ENCODE measurements at places on chromosomes 16 and 17. TPM values are rescaled to one million over a fixed set of nuclear protein-coding genes. Genes with fewer than 3 reads are reported as not detected.

BRIP1 gene
- 0.54 TPM for total RNA-seq

DNA sequence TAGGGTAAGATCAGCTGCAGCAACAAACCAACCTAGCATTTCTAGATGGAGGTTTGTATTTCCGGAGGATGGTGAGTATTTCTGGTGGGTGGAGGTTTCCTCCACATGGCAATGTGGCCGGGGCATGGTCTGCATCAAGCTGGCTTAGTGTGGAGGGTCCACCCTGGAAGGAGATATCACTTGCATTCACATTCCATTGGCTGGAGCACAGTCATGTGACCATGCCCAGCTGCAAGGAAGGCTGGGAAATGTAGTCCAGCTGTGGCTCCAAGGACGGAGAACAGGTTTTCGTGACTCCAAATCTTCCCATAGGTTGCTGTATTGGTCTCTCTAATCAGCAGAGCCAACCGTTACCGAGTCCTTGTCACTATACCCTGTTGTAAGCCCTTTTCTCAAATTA lies 68.7 kb downstream of the RAI1 start:
- H3K27me3 ChIP-seq = no peaks in the 10 kb centered on the region
- no peak overlapping the region for H3K4me3 ChIP-seq
- H3K4me1 ChIP-seq = peaks cover 8% of the 10 kb centered on the region
- H3K36me3 ChIP-seq = no peaks in the 10 kb centered on the region

- peaks cover 7% of the 10 kb centered on the region for H3K4me1 ChIP-seq
- H3K36me3 ChIP-seq = peaks cover 3% of the 10 kb centered on the region
- peak overlapping the region; percentile 91 for H3K4me3 ChIP-seq
- DNase-seq = no peak
- no peaks in the 10 kb centered on the region for H3K27me3 ChIP-seq
Observed at GRCh38 chr16:4733747-4734062, 366 bp downstream of the ANKS3 start.

GRCh38 chr17:47871048-47871447 lies 20.1 kb upstream of the SP6 start:
- no peak overlapping the region for H3K4me3 ChIP-seq
- no peaks in the 10 kb centered on the region for H3K4me1 ChIP-seq
- no peak for DNase-seq
- no peak overlapping the region for H3K27ac ChIP-seq
- peaks cover 2% of the 10 kb centered on the region for H3K27me3 ChIP-seq
- no peaks in the 10 kb centered on the region for H3K36me3 ChIP-seq

- H3K4me1 ChIP-seq = peaks cover 8% of the 10 kb centered on the region
- peak; percentile 44 for DNase-seq
- H3K27me3 ChIP-seq = no peaks in the 10 kb centered on the region
- peak overlapping the region; percentile 74 for H3K4me3 ChIP-seq
Observed at GRCh38 chr16:67719778-67720144, 645 bp upstream of the GFOD2 start.

KCNJ18 gene
- total RNA-seq = not detected

OTOA gene
- total RNA-seq = 0.13 TPM

C17orf107 gene
- total RNA-seq = 4.4 TPM

GALR2 gene
- total RNA-seq = not detected

- DNase-seq = peak; percentile 87
- H3K27me3 ChIP-seq = no peaks in the 10 kb centered on the region
- H3K4me3 ChIP-seq = no peak overlapping the region
- no peaks in the 10 kb centered on the region for H3K4me1 ChIP-seq
- no peaks in the 10 kb centered on the region for H3K36me3 ChIP-seq
Observed at GRCh38 chr16:83402967-83403366, 404.8 kb upstream of the HSBP1 start.

DNA sequence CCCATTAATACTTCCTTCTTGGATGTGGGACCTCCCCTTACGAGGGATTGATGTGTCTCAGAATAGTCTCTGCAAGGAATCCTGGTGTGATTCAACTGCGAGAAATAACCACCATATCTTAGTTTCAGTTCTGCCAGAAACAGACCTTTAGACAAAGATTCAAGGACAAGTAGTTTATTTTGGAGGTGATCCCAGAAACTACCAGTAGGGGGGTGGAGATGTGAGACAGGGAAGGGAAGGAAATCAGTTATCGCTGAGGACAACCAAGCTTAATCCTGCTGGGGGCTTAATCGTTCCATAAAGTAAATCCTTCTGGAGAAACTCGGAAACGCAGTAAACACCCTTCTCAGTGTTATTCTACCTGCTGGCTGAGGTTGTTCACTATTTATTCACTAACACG lies 5.0 kb upstream of the SDR42E1 start:
- no peaks in the 10 kb centered on the region for H3K4me1 ChIP-seq
- no peak overlapping the region for H3K27ac ChIP-seq
- H3K27me3 ChIP-seq = no peaks in the 10 kb centered on the region
- DNase-seq = peak; percentile 50

- H3K27ac ChIP-seq = peak overlapping the region; percentile 10
- H3K4me1 ChIP-seq = peaks cover 13% of the 10 kb centered on the region
- peaks cover 7% of the 10 kb centered on the region for H3K27me3 ChIP-seq
- H3K36me3 ChIP-seq = no peaks in the 10 kb centered on the region
- peak overlapping the region; percentile 58 for H3K4me3 ChIP-seq
Observed at GRCh38 chr17:2854143-2855055, 58.2 kb downstream of the RAP1GAP2 start.

OR3A1 gene
- total RNA-seq = not detected

DNA sequence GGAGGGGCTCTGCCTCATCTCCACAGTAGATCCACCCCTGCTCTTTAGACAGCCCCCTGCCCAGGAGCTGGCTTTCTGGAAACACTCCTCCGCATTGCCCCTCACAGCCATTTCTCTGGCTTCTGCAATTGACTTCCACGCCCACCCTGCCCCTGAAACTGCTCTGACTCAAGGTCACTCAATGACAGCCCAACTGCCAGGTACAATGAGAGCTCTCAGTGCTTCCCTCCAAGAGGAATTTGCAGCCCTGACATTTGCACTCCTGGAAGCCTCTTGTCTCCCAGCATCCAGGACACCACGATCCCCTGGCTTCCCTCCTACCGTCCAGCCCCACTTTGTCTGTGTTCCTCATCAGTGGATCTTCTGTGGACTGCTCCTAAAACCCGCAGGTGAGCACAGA lies 421.5 kb downstream of the SOX9 start:
- H3K27ac ChIP-seq = no peak overlapping the region
- H3K36me3 ChIP-seq = no peaks in the 10 kb centered on the region
- DNase-seq = no peak
- no peak overlapping the region for H3K4me3 ChIP-seq
- peaks cover 2% of the 10 kb centered on the region for H3K4me1 ChIP-seq

CDC27 gene
- total RNA-seq = 78.2 TPM

DNA sequence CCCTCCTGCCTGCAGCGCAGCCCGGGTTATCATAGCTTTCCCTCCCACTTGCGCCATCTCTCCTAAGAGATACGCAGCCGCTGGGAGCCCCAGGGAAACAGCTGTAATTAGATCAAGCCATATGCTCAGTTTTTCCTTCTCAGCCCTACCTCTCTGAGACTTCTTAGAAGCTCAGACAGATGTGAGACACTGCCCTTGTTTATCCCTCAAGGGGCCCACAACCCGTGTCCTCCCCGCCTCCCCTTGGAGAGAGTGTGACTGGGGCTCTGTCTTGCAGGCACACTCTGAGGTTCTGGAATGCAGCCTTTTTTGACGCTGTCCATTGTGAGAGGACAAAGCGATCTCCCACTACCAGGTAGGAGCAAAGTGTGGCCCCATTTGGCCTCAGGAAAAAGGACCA lies 31.2 kb downstream of the CIBAR2 start:
- H3K4me1 ChIP-seq = no peaks in the 10 kb centered on the region
- H3K27ac ChIP-seq = no peak overlapping the region
- no peaks in the 10 kb centered on the region for H3K27me3 ChIP-seq
- no peak for DNase-seq

CLN3 gene
- total RNA-seq = 35.0 TPM

GRCh38 chr16:48413272-48413671 lies 28.1 kb upstream of the SIAH1 start:
- no peaks in the 10 kb centered on the region for H3K27me3 ChIP-seq
- H3K4me1 ChIP-seq = peaks cover 7% of the 10 kb centered on the region
- H3K36me3 ChIP-seq = no peaks in the 10 kb centered on the region

TP53TG3 gene
- total RNA-seq = not detected

TBC1D3G gene
- total RNA-seq = not detected

- no peak overlapping the region for H3K4me3 ChIP-seq
- no peaks in the 10 kb centered on the region for H3K27me3 ChIP-seq
- no peaks in the 10 kb centered on the region for H3K36me3 ChIP-seq
- DNase-seq = peak; percentile 51
- H3K4me1 ChIP-seq = peaks cover 11% of the 10 kb centered on the region
- H3K27ac ChIP-seq = no peak overlapping the region
Observed at GRCh38 chr16:11329071-11329491, 16.2 kb upstream of the RMI2 start.

DNA sequence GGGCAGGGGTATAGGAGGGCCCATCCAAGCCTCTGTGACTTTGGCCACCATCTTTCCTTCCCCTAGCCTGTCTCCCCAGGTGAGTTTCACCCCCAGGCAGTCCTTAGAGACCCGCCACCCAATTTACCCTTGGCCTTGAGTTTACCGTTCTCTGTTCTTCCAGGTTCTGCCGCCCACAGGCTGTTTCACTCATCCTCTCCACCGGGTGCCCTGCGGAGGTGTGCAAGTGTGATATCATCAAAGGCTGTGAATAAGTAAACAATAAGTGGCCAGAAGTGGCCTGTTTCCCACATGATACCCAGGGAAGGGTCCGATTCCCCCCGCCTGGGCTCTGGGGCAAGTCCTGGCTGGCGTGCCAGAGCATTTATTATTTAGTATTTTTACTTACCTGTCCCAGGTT lies 15.1 kb upstream of the TLCD3B start:
- no peaks in the 10 kb centered on the region for H3K27me3 ChIP-seq
- no peak overlapping the region for H3K4me3 ChIP-seq
- no peak overlapping the region for H3K27ac ChIP-seq
- DNase-seq = no peak
- H3K4me1 ChIP-seq = peaks cover 2% of the 10 kb centered on the region

DNA sequence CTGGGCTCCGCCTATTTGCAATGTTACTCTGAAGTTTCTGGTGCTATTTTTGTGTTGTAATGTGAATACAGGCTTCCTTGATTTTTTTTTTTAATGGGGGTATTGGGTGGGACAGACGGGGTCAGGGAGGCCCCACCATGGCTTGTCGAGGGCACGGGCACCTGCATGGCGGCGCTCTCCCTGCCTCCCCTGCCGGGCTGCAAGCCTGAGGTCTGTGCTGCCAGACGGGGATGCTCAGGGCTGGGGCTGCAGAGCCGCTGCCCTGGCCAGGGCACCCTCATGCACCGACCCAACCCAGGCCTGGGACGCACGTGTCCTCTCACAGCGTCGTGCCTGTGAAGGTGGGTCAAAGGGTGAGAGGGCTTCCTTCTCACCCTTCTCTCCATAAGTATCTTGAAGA lies 13.0 kb upstream of the ZFPM1 start:
- H3K36me3 ChIP-seq = no peaks in the 10 kb centered on the region
- no peak overlapping the region for H3K27ac ChIP-seq
- no peak overlapping the region for H3K4me3 ChIP-seq

EPN2 gene
- total RNA-seq = 45.4 TPM

DNA sequence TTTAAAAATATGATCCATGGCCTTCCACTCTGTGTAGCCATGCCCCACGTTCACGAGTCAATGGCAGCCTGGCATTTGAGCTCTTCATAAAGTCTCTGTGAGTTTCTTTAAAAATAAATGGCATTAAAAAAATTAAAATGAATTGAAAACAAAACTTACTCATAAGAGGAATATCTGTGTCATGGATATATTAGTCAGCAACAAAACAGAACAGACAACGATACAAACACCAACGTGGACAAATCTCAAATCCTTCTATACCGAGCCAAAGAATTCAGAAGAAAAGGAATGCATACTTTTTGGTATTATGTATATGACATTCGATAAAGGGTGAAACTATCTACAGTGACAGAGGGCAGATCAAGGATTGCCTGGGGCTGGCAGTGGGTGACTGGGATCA lies 8.2 kb upstream of the CMIP start:
- no peak overlapping the region for H3K27ac ChIP-seq
- H3K27me3 ChIP-seq = no peaks in the 10 kb centered on the region
- H3K4me3 ChIP-seq = no peak overlapping the region
- DNase-seq = no peak
- peaks cover 3% of the 10 kb centered on the region for H3K4me1 ChIP-seq

CENPX gene
- total RNA-seq = 36.9 TPM

MYH13 gene
- total RNA-seq = not detected

- no peaks in the 10 kb centered on the region for H3K4me1 ChIP-seq
- H3K36me3 ChIP-seq = no peaks in the 10 kb centered on the region
- H3K4me3 ChIP-seq = no peak overlapping the region
- H3K27me3 ChIP-seq = no peaks in the 10 kb centered on the region
Observed at GRCh38 chr17:7745748-7746470, 28.4 kb downstream of the DNAH2 start.

DNA sequence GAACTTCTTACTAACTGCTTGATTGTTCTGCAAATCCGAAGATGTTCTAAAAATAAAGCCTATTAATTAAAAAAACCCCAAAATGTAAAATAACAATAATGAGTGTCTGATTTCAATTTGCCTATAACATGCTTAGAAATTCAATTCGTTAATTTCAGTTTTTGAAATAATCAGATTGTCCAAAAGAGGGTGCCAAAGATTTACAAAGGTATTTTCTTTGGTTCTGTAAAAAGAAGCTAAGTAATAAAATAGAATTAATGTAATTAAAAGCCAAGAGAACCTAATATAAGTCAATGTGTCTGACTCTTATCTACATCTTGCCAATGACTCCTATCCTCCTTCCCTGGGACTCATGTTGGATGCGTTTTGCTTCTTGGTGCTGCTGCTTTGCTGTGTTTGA lies 75.0 kb upstream of the CPHXL start:
- no peaks in the 10 kb centered on the region for H3K36me3 ChIP-seq
- no peaks in the 10 kb centered on the region for H3K27me3 ChIP-seq
- H3K4me3 ChIP-seq = no peak overlapping the region
- no peaks in the 10 kb centered on the region for H3K4me1 ChIP-seq
- H3K27ac ChIP-seq = no peak overlapping the region

TMEM238L gene
- 0.47 TPM for total RNA-seq

MILR1 gene
- total RNA-seq = 17.8 TPM

COASY gene
- 71.9 TPM for total RNA-seq

DNA sequence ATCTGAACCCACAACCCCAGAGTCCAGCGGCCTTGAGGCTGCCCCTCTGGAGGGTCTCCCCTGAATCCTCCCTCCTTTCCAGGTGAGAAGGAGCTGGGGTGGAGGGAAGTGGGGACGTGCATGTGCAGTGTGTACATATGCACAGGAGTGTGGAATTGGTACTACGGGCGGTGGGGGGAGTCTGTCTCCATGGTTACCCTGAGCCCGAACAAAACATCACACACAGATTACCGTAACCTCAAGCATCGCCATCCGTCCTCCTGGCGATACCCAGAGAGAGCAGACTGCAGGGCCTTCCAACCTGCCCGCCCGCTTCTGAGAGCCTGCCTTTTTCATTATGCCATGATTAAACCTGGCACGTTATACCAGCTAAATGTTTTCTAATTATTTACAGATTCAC lies 25.1 kb downstream of the GSG1L start:
- no peaks in the 10 kb centered on the region for H3K4me1 ChIP-seq
- H3K4me3 ChIP-seq = no peak overlapping the region
- no peak overlapping the region for H3K27ac ChIP-seq
- DNase-seq = no peak

GRCh38 chr16:88785106-88785924 lies at the start of gene PIEZO1:
TSS of gene PIEZO1 (minus strand) at chr16:88785220. CDS start at chr16:88784964, 256 bp downstream.
- peak within 1 kb of the TSS; percentile 61 for H3K4me3 ChIP-seq
- peaks cover 21% of the 10 kb centered on the region for H3K4me1 ChIP-seq
- DNase-seq = no peak
- H3K36me3 ChIP-seq = no peaks in the 10 kb centered on the region
- H3K27ac ChIP-seq = peak within 1 kb of the TSS; percentile 89

ERBB2 gene
- total RNA-seq = 186 TPM

MMP15 gene
- 31.4 TPM for total RNA-seq

CDK3 gene
- total RNA-seq = 7.1 TPM

GRCh38 chr17:19378416-19379360 lies at the start of gene MAPK7:
TSS of gene MAPK7 (plus strand) at chr17:19378498. CDS start at chr17:19378901, 403 bp downstream.
- H3K4me1 ChIP-seq = no peaks in the 10 kb centered on the region
- peak within 1 kb of the TSS; percentile 70 for H3K4me3 ChIP-seq
- H3K36me3 ChIP-seq = peaks cover 24% of the 10 kb centered on the region
- no peak for DNase-seq
- H3K27ac ChIP-seq = peak within 1 kb of the TSS; percentile 96
- H3K27me3 ChIP-seq = no peaks in the 10 kb centered on the region
